Spinal cord (tissue), 10 donors: ENCODE measurements at places on chromosomes 11 and 22. TPM values are rescaled to one million over a fixed set of nuclear protein-coding genes. Genes with fewer than 3 reads are reported as not detected.

DNA sequence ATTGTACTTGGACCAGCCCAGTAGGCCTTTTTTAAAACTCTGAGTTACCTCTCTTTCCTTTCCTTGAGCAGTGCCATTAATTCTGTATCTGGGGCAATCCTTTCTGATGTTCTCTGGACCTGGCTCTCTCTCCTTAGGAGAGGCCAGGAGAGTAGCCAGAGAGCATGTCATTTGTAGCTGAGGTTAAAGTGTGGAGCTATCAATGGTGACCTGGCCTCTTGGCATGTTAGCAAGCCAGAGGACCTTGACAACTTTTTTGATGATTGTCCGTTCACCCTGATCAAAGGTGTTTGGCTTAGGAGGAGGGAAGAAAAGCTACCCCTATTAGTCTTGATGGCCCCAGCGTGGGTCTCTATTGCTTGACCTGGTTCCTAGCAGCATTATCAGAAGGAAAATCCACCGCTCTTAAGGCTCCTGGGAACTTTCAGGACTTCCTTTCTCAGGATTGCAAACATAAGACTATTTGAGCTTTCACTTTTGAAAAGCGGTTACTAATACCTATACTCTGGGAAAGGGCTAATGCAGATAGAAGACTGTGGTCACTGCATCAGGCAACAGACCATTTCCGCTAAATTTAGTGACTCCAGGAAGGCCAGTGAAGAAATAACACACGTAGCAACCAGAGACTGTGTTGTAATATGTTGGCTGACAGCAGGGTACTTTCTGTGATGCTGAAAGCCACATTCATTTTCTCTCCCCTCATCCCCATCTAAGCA lies 18.2 kb downstream of the LIMK2 start:
- DNase-seq, result no peak

GRCh38 chr11:42049650-42050049 lies 590.2 kb upstream of the LRRC4C start:
- no peak for DNase-seq

GRCh38 chr11:92477686-92478085 lies 253.1 kb downstream of the FAT3 start:
- DNase-seq, result no peak

GRCh38 chr22:29152045-29152953 lies 53.4 kb upstream of the EMID1 start:
- DNase-seq, result peak; percentile 86

DNA sequence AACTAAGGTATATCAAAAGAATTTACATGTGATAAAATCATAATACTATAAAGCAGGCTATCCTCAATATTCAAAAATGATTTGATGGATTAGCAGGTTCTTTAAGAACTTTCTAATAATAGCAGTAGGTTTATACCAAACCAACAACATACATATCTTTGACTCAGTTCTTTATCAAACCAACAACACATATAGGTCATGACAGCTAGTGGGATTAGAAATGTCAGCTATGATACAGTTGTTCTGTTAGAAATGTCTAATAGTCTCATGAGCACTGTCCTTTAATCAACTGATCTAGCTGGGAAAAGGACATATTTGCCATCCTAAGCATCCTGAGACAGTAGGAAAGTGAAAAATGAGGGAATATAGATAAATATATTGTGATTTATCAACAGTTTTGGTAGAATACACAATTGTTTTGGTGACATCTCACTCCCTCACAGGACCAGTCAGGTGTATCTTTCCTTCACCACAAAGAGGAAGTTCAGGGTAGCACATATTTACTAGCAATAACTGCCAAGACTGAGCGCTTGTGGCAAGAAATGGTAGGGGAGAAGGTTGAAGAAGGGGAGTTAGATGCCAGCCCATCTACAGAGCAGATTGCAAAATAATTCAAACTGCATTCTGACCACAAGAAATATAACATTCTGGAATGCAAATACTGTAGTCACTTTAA lies 90.8 kb upstream of the APOA1 start:
- DNase-seq, result no peak

- peak; percentile 56 for DNase-seq
Measured at GRCh38 chr11:68354148-68354872, 41.9 kb downstream of the LRP5 start.

DNA sequence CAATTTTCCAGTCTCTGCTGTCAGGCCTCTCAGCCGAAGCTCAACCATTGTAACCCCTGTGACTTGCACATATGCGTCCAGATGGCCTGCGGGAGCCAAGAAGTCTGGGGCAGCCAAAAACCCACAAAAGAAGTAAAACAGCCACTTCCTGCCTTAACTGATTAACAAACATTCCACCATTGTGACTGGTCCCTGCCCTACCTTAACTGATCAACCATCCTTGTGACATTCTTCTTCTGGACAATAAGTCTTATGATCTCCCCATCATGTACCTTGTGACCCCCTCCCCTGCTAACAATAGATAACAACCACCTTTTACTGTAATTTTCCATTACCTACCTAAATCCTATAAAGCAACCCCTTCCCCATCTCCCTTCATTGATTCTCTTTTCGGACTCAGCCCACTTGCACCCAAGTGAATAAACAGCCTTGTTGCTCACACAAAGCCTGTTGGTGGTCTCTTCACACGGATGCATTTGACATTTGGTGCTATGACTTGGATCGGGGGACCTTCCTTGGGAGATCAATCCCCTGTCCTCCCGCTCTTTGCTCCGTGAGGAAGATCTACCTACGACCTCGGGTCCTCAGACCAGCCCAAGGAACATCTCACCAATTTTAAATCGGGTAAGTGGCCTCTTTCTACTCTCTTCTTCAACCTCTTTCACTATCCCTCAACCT lies 1.3 kb upstream of the NDUFC2 start:
- no peak for DNase-seq

DNA sequence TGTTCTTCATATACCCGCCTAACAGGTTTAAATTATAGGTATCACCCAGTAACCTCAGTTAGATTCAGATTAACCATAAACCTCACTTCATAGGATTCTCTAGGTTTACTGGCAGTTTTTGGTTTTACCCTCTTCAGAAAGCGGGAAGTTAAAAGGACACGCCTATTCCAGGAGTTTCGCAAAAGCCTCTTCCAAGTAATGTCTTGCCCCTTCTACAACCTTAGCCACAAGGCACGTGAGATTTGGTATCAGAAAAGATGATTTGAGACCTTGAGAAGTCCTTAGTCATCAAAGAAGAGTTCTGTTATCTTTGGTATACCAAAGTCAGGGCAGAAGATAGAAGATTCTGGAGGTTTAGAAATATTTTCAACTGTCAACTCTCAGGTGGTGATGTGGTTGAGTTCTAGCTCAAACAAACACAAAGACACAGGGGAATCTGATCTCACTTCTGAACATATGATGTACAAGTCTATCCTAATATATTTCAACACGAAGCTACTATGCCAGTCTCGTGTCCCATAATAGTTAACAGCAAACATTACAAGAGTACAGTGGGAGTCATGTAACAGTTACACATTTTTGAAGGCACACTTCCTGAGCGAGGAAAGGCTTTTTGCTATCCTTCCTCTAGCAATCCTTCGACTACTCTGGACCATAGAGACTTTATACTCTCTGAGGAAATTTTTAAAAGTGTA lies 103.5 kb downstream of the USP35 start:
- DNase-seq, result no peak

DNA sequence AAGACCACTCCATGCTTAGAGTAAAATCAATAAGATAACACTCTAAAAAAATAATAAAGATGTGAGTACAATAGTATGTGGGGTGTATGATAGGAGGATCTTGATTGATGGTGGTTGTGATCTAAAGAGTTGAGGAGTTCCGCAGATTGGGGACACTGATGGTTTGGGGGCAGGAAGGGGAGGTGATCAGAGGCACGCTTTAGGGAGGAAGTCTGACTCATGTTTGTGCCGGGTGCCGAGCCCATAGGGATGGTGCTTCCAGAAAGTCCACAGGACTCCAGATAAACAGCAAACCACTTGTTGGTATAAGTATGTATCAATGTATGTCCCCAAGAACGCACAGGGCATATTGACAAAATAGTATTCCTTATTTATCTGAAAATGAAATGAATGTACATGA lies 27.5 kb downstream of the LINC01488 start:
- DNase-seq, result no peak

DNA sequence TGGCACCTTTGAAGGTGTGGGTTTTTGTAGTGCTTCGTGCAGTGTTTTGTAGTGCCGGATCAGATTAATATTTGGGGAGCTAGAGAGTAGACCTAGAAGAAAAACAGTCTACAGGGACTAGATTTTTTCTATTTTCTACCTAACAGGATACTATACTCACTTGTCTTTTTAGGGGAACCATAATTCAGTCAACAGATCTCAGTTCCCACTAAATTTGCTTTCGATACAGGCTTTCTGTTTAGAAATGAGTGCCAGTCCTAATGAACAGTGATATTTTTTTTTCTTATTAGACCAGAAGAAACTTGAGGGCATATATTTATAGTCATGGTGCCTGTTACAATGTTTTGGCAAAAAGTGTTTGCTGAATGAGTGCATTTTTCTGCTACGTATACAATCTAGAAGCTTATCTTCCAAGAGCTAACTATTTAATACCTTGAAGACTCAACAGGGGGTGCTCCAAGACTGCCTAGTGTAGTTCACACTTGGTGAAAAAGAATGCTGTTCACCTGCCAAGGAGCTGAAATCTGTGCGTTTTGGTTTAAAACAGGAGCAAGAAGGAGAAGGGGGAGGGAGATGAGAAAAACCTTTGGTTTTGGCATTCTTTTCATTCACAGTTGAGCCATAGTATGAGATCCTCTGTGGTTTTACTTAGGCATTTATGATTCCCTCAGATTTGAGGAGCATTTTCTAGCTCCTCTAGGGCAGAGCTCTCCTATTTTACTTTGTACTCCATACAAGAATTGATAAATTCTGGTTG lies 44.9 kb upstream of the VSTM5 start:
- DNase-seq, result peak; percentile 41

DNA sequence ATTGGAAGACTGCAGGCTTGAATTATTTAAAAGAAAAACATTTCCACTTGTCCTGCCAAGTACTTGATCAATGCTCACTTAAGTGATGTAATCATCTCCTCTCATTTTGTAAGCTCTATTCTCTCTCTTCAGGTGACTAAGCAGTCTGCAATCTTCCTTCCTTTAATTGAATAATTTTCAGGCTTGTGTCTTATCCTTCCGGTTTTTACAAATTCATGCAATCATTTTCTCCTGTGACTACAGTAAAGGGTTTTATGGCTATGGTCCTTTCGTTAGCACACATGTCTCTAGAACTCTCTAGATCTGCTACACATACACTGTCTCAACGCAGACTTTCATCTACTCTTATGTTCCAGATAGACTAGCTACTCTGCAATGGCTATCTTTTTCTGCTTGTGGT lies 12.6 kb upstream of the UPB1 start:
- DNase-seq, result no peak

- DNase-seq, result no peak
Measured at GRCh38 chr11:33869481-33870422, 22.1 kb downstream of the LMO2 start.

- no peak for DNase-seq
Measured at GRCh38 chr11:96272529-96273222, 70.3 kb downstream of the MAML2 start.

DNA sequence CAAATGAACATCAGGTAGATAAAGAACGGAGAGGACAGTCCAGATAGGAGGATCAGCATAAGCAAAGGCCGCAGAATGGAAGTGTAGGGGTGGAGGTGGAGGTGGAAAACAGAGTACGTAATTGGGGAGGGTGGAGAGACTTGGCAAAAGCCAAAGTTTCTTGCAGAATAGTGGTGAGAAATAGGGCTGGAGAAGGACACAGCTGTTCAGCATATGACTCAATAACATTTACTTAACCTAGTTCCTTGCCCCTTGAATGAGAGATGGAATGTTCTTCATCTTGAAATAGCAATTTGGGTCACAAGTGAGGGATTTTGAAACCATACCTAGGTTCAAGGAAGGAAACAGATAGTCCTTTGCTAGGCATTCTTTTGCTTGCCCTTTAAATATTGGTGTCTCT lies 235.9 kb upstream of the ARHGAP20 start:
- DNase-seq, result no peak

- DNase-seq, result peak; percentile 41
Measured at GRCh38 chr11:2194877-2195755, 23.5 kb upstream of the TH start.

MIOX gene
- polyA plus RNA-seq, result not detected

CRYBA4 gene
- polyA plus RNA-seq, result not detected

HIC2 gene
- polyA plus RNA-seq, result 8.4 TPM

DDI1 gene
- not detected for polyA plus RNA-seq

GGTLC2 gene
- 0.63 TPM for polyA plus RNA-seq

EFCAB6 gene
- 3.0 TPM for polyA plus RNA-seq

UPK3A gene
- 0.42 TPM for polyA plus RNA-seq

NRXN2 gene
- polyA plus RNA-seq, result 415 TPM

INTS4 gene
- 27.5 TPM for polyA plus RNA-seq
